ENCODE measurements at places on chromosomes 2 and 18.

DNA sequence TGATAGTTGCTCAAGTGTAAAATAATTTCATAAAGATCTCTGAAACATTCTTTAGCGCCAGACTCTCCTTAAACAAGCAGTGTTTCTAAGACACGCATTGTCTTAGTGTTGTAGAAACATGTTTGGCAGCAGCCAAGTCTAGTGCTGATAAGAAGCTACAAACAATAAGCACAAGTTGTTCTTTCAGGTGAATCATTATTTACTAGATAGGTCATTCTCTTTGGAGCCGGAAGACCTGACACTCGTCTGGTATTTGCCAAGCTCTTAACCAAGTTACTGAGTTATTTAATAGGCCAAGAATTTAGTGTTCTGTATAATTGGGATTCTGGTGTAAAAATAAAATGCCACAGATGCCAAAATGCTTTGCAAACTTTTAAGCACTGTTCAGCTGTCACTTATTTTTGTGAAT lies 852.1 kb downstream of the CPS1 start:
- no peak overlapping the region for H3K27ac ChIP-seq
- no peaks in the 10 kb centered on the region for H3K36me3 ChIP-seq
- no peak overlapping the region for H3K4me3 ChIP-seq
- no peaks in the 10 kb centered on the region for H3K4me1 ChIP-seq

DNA sequence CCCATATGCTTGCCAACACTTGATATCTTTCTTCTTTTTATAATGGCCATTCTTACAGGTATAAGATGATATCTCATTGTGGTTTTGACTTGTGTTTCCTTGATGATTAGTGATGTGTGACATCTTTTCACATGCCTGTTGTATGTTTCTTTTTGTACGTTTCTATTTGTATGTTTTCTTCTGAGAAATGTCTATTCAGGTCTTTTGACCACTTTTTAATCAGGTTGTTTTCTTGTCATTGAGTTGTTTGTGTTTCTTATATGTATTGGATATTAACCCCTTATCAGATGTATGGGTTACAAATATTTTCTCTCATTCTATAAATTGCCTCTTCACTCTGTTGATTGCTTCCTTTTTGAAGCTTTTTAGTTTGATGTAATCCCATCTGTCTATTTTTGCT lies 42.4 kb downstream of the ABCB11 start:
- no peaks in the 10 kb centered on the region for H3K36me3 ChIP-seq
- peaks cover 5% of the 10 kb centered on the region for H3K4me1 ChIP-seq
- H3K27me3 ChIP-seq: no peaks in the 10 kb centered on the region

DNA sequence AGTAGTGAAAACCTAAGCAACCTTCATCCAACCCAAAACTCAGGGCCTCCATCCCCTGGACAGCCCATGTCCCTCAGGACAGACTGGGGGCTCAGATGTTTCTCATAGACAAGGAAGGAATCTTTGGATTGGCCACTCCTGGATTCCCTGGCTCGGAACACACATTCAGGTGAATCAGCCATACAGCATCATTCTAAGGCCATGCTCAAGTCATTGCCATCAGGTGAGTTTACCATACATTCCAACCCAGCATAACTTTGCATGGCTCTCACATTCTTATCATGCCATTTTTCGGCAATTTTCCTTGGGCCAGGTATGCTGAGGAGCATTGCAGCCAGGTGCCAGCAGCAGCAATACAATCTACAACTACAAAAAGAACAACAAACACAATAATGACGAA lies 34.6 kb upstream of the SERPINE2 start:
- H3K27ac ChIP-seq: no peak overlapping the region
- H3K4me1 ChIP-seq: no peaks in the 10 kb centered on the region

- peaks cover 5% of the 10 kb centered on the region for H3K4me1 ChIP-seq
- no peak overlapping the region for H3K27ac ChIP-seq
- no peaks in the 10 kb centered on the region for H3K36me3 ChIP-seq
- peaks cover 53% of the 10 kb centered on the region for H3K27me3 ChIP-seq
Observed at GRCh38 chr18:48018851-48019250, 88.4 kb upstream of the SMAD2 start.

GRCh38 chr18:58389745-58390144 lies 239.1 kb downstream of the ALPK2 start:
- peaks cover 8% of the 10 kb centered on the region for H3K36me3 ChIP-seq
- DNase-seq: no peak
- no peak overlapping the region for H3K4me3 ChIP-seq
- H3K27me3 ChIP-seq: no peaks in the 10 kb centered on the region
- no peak overlapping the region for H3K27ac ChIP-seq
- H3K4me1 ChIP-seq: no peaks in the 10 kb centered on the region

DNA sequence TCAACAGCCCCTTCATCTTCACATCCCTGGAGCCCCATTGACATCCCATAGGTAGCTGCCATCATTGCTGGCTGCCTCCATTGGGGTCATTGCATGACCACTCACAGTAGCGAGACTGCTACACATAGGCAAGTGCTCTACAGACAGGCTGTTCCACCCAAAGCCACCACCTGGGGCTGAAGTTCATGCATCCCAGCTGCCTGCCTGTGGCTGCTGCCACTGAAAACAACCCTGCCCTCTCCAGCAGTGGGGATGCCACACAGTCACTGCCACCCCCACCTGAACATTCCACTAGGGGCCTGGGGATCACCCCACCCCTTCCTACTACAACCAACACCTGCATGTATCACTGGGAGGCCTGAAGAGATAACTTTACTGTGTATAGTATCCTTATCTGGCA lies 59.5 kb upstream of the CTAGE1 start:
- no peaks in the 10 kb centered on the region for H3K27me3 ChIP-seq
- no peak for DNase-seq
- H3K27ac ChIP-seq: no peak overlapping the region
- H3K4me1 ChIP-seq: no peaks in the 10 kb centered on the region
- H3K36me3 ChIP-seq: no peaks in the 10 kb centered on the region

- no peak overlapping the region for H3K4me3 ChIP-seq
- H3K27ac ChIP-seq: peak overlapping the region; percentile 23
- H3K27me3 ChIP-seq: peaks cover 84% of the 10 kb centered on the region
- peaks cover 16% of the 10 kb centered on the region for H3K36me3 ChIP-seq
Observed at GRCh38 chr2:176088048-176088936, 4.2 kb upstream of the HOXD13 start.

DNA sequence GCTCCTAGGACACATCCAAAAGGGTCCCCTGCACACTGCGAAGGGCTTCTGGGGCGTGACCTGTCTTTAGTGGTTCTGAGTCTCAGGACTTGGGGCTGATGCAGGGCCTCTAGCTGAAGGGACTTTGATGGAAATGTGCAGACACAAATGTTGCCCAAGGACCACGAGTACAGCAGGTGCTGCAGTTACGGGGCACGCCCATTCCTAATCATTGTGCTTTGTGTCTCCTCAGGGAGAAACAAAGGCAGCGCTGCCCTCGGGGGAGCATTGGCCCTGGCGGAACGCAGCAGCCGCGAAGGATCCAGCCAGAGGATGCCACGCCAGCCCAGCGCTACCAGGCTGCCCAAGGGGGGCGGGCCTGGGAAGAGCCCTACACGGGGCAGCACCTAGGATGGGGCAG lies 8.0 kb downstream of the TUBA3E start:
- H3K27ac ChIP-seq: no peak overlapping the region
- no peaks in the 10 kb centered on the region for H3K27me3 ChIP-seq
- H3K4me3 ChIP-seq: no peak overlapping the region
- no peak for DNase-seq
- H3K36me3 ChIP-seq: no peaks in the 10 kb centered on the region

GRCh38 chr2:24482251-24482971 lies 8.6 kb upstream of the NCOA1 start:
- peaks cover 10% of the 10 kb centered on the region for H3K27me3 ChIP-seq
- H3K4me1 ChIP-seq: no peaks in the 10 kb centered on the region
- no peaks in the 10 kb centered on the region for H3K36me3 ChIP-seq
- no peak overlapping the region for H3K4me3 ChIP-seq
- H3K27ac ChIP-seq: no peak overlapping the region

DNA sequence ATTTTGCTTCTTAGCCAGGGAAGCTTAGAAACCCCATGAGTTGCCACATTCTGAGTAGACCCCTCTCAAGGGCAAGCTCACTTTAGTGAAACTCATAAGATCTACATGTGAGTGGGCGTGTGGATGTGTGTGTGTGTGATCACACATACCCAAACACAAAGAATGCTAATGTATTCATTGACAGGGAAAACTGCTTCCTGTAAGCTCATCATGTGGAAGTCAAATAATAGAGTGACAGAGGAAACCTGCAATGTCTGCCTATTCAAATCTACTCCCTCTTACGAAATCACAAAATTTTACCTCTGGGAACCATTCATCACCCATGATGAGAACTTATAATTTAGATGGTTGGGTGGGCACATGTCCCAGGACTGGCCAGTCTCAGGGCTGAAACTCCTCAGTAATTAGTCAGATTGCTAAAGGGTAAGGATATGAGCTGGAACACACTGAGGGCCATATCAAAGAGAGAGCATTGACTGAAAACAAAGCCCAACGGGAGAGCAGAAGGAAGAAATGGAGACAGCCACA lies 94.5 kb upstream of the CCDC150 start:
- H3K36me3 ChIP-seq: no peaks in the 10 kb centered on the region
- H3K27me3 ChIP-seq: peaks cover 40% of the 10 kb centered on the region
- no peak for DNase-seq
- H3K4me1 ChIP-seq: no peaks in the 10 kb centered on the region
- H3K4me3 ChIP-seq: no peak overlapping the region
- H3K27ac ChIP-seq: no peak overlapping the region

DNA sequence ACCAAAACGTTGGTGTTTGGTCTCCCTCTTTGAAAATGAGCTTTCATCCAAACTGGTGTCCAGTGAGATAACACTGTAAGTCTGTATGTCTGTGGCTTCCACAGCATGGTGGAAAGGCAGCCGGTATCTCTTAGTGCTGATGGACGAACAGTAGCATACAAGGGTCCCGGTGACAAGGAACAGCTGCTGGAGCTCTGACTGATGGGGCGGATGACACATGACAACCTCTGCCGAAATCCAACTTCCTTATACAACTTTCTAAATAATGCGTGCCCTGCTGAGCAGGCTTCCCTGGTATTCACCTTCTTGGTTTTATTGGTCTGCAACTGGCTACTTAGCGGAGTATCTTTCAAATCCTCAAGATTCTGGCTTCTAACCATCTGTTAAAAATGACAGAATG lies 216.2 kb downstream of the SRBD1 start:
- no peaks in the 10 kb centered on the region for H3K27me3 ChIP-seq
- no peak for DNase-seq
- H3K4me1 ChIP-seq: no peaks in the 10 kb centered on the region

GRCh38 chr18:73446502-73446901 lies 578.7 kb upstream of the NETO1 start:
- H3K4me3 ChIP-seq: no peak overlapping the region
- no peaks in the 10 kb centered on the region for H3K27me3 ChIP-seq
- no peak for DNase-seq
- no peaks in the 10 kb centered on the region for H3K36me3 ChIP-seq

DNA sequence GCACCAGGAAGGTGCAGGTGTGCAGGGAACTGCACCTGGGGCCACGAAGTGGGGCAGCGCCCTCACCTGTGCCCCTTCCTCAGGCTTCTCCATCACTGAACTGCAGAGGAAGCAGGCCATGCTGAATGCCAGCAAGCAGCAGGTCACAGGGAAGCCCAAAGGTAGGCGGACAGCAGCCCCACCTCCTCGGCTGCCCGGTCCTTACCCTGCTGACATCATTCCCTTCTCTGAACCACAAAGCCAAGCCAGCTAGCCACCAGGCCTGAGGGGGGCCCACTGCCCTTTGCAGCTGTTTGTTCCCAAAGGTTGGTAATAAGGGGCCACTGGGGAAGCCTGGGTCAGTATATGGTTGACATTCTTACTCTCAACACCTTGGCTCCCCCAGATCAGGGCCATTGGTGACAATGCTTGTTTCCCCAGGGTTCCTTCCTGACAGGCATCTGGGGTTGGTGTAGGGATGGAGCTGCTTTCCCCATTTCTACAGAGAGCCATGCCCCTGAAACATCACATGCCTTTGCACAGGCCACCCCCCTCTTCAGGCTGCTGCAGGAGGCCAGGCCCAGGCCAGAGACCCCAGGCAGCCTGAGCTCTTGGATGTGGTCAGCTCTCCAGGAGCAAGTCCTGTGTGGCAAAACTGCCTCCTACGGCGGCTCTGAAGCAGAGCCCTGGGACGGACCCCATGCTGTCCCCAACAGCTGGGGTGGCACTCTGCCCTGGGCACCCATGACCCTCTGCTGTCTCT lies 47.8 kb downstream of the FAM168B start:
- H3K4me1 ChIP-seq: peaks cover 18% of the 10 kb centered on the region
- H3K4me3 ChIP-seq: no peak overlapping the region
- peaks cover 13% of the 10 kb centered on the region for H3K27me3 ChIP-seq
- H3K36me3 ChIP-seq: peaks cover 17% of the 10 kb centered on the region
- no peak overlapping the region for H3K27ac ChIP-seq
- no peak for DNase-seq

DNA sequence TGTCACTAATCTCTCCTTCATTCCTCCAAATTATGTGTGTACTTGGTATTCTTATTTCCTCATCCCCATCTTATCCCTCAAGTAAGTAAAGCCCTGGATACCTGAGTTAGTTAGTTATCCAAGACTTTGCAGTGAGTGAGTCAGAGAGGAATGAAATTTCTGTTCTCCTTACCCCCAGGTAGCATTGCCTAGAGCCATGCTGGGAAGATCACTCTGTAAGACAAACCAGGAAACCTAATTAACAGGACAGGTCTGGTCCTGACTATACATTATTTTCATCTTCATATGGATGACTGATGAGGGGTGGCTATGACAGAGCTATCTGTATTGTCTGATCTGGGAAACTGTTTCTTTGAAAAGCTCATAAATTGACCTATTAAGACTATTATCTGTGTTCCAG lies 55.0 kb upstream of the ITGA6 start:
- H3K4me3 ChIP-seq: no peak overlapping the region
- H3K36me3 ChIP-seq: peaks cover 10% of the 10 kb centered on the region
- peaks cover 5% of the 10 kb centered on the region for H3K4me1 ChIP-seq

DNA sequence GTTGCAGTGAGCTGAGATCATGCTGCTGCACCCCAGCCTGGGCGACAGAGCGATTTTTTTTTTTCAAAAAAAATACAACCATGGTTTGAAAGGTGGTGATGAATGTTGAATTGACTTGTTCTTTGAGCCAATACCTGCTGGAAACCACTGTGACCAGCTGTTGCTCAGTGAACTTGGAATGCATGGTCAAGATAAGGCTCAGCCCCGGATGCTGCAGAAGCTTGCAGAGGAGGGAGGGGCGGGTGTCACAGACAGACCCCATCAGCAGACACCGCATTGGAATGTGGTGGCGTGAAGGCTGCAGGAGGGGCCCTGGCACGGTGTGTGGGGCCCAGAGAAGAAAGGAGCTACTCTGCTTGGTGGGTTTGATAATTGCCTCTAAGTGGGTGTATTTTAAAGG lies 91.6 kb downstream of the ITGB1BP1 start:
- H3K4me3 ChIP-seq: no peak overlapping the region
- H3K27me3 ChIP-seq: no peaks in the 10 kb centered on the region
- no peak overlapping the region for H3K27ac ChIP-seq
- H3K36me3 ChIP-seq: no peaks in the 10 kb centered on the region
- DNase-seq: no peak
